ENCODE measurements at places on chromosomes 4 and X. TPM values are rescaled to one million over a fixed set of nuclear protein-coding genes. Genes with fewer than 3 reads are reported as not detected.

GRCh38 chr4:54695788-54696187 lies 38.0 kb downstream of the KIT start:
- no peak for ATAC-seq

GRCh38 chr4:82561786-82562563 lies at the start of gene TMEM150C:
Gene TMEM150C (minus strand): TSS chr4:82561988. CDS start chr4:82504657, 57,331 bp downstream.
- no peak for ATAC-seq

CRMP1 gene
- total RNA-seq = not detected

DNA sequence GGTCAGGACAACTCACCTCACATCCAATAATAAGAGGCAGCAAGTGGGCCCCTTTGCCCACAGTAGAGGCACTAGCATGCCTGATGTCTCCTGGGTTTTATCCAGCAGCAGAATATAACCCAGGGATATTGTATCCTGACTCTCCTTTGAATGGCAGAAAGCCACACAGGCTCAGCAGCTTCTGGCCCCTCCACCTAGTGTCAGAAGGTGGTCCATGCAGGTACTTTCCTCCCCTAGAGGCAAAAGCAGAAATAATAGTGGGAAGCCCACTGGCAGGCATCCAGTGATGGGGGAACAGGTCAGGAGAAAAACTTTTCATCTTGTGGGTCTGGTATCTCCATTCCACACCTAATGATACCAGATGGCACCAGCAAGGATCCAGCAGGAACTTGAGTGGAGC lies 75.5 kb upstream of the IRS4 start:
- ATAC-seq = no peak

GRCh38 chr4:14918336-14918735 lies 83.9 kb upstream of the CPEB2 start:
- no peak for ATAC-seq
